Renal pelvis (tissue), 12 donors: ENCODE measurements at places on chromosomes 16 and 17. TPM values are rescaled to one million over a fixed set of nuclear protein-coding genes. Genes with fewer than 3 reads are reported as not detected.

DNA sequence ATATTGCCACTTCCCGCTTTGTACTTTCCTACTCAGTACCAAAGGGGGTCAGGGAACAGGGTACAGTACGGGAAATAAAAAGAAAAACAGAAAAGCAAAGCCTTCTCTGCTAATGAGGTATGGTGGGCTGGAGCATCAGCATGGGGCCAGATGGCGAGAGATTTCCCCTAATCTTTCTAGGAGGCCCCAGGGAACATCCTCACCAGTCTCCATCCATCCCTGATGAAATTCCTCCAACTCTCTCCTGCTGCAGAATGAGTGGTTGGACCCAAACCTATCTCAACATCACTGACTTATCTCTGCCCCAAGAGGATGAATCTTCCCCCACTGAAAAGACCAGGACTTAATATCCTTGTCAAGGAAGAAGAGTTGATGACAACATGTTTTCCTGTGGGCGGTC lies 185.6 kb downstream of the C16orf78 start:
- DNase-seq = no peak

- no peak for DNase-seq
Measured at GRCh38 chr17:37066322-37067255, 117.8 kb downstream of the AATF start.

DNA sequence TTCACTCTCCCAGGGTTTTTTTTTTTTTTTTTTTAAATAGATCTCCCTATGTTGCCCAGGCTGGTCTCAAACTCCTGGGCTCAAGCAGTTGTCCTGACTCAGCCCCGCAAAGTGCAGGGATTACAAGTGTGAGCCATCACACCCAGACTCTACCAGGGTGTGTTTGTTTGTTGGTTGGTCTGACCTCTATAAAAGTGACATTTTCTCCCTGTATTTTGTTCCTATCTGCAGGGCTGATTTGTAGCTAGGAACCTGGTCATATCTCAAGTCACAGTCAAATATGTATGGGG lies 46.3 kb upstream of the B4GALNT2 start:
- DNase-seq = no peak

DNA sequence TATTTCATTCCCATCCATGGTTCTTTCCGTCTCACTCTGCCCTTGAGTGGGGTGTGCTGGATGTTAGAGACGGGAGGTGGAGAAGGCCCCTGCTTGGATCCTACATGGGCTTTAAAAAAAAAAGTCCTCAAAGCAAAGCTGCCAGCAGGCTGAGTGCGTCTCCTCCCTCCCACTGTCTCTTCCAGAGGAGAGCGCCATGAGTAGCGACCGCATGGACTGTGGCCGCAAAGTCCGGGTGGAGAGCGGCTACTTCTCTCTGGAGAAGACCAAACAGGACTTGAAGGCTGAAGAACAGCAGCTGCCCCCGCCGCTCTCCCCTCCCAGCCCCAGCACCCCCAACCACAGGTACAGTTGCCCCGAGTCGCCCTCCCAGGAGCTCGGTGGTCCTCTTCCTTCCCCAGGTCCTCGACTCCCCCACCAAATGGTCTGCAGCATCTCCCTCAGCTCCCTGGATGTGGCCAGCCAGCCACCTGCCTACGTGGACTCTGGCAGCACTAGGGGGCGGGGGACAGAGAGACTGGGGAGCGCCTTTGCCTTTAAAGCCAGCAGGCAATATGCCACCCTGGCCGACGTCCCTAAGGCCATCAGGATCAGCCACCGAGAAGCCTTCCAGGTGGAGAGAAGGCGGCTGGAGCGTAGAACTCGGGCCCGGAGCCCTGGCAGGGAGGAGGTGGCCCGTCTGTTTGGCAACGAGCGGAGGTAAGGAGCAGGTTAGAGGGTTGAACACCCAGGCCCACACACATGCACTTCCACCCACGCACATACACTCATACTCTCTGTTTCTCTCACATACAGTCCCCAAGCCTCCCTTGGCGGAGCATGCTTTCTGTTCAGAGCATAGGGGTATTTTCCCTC lies 68.2 kb downstream of the PLD6 start:
- no peak for DNase-seq

DNA sequence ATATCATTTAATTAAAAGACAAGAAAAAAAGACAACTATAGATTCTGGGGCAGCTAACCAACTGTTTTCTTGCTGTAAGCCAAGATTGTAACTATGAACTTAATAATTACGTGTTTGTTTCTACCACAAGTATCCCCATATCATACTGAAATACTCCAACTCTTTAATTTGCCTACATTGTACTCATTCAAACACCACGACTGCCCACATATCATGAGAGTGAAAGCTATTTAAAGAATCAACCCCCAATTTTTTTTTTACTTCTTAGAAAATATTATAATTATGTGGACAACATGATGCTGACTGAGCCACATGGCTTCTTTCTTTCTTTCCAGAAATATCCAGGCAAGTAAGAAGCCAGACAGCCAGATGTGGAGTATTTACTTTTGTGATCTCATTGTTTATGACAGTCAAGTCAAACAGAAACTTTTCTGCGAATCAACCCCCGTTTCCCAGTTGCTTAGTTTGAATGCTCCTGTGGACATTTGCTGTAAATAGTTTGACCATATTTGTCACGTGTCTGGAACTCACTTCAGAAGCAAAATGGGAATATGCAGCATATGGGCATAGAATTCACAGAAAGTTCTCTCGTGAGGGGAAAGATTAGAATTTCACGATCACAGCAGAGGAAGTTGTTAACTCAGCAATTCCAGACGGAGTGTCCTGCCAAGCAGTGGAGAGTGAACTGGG lies 126.8 kb upstream of the PSMD7 start:
- peak; percentile 40 for DNase-seq

DNA sequence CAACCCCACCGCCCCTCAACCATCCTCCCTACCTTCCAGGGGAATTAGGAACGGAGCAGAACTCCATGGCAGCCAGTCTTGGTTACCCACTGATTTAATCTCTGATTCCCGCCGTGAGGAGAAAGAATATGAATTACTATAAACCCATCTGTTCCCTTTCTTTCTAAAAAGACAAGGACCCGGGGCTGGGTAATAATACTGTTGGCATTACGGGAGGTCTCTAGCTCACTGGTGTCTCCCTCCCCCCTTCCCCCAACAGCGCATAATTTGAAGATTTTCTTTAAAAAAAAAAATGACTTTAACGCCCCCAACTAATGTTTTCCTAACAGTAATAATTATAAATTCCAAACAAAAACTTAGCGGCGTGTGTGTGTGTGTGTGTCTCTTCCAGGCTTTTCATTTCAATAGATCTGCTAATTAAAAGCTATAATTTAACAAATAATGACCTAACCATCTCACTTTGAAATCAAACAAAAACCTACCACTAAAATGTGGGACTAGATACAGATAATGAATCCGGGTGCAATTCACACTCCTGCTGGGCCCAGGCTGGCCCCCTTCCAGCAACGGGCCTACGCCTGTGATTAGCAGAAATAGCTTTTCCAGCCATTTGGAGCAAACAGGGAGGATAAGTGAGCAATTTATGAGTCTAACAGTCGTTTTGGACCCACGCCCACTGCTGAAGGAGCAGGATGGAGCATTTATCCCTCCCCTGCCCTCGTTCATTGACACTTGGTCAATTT lies 18.2 kb upstream of the BHLHA9 start:
- no peak for DNase-seq

Gene LITAFD
- polyA plus RNA-seq = not detected
